ENCODE measurements at places on chromosomes 5 and 9.

- DNase-seq = peak; percentile 78
Observed at GRCh38 chr5:35229076-35230037, 930 bp downstream of the PRLR start.

DNA sequence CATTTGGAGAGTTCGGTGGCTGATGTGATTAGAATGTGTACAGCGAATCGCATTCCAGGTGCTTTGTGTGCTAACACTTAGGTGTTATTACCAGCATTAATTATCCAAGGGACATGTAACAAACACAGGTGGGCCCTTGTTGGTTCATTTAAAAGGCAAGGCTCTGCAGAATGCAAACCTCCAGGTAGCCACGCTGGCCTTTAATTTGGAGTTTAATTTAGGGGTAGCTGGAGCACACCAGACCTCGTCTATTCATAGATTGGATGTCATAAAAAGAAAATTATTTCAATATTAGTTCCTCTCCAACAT lies 191.1 kb downstream of the MAT2B start:
- no peak for DNase-seq

GRCh38 chr5:78753093-78753531 lies 104.5 kb upstream of the LHFPL2 start:
- DNase-seq = no peak

GRCh38 chr5:173327084-173327947 lies 898 bp downstream of the STC2 start:
- DNase-seq = peak; percentile 24

GRCh38 chr5:108436696-108437095 lies 54.8 kb upstream of the FBXL17 start:
- DNase-seq = no peak

GRCh38 chr5:68843624-68844364 lies 250.0 kb upstream of the SLC30A5 start:
- peak; percentile 1 for DNase-seq

- DNase-seq = no peak
Observed at GRCh38 chr5:173123416-173123815, 20.9 kb upstream of the BNIP1 start.

GRCh38 chr5:83877911-83878706 lies 157.5 kb upstream of the HAPLN1 start:
- DNase-seq = peak; percentile 4

DNA sequence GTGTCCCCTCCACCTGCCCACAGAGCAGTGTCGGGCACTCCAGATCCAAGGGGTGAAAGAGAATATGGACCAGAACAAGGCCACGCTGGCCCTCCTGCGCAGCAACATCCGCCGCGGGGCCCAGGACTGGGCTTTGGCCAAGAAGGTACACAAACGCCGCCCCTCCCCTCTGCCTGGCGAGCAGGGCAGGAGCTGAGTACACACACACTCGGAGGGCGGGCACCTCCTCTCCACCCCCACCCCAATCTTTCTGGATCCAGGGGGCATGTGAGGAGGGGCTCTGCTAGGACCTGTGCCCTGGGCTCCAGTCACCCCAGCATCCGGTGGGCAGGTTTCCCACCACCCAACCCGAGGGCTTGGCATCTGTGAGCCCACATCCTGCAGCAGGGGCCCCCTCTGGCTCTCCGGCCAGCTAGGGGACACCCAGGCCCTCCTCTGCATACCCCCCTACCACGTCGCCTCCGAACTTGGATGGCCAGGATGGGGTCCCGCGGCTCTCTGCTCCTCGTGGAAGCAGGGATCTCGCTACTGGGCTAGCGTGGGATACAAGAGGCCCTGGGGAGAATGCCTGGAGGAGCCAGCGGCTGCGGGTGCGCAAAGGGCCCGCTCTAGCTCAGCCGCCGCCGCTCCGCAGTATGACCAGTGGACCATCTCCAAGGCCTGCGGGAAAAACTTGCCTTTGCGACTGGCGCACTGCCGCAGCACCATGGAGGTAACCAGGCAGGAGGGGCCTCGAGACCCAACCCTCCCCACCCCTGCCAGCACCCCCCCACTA lies 3.1 kb downstream of the CCDC183 start:
- peak; percentile 47 for DNase-seq

GRCh38 chr5:122352331-122352730 lies 40.3 kb downstream of the SNCAIP start:
- no peak for DNase-seq

- DNase-seq = no peak
Observed at GRCh38 chr9:87178302-87178701, 231.0 kb upstream of the GAS1 start.

DNA sequence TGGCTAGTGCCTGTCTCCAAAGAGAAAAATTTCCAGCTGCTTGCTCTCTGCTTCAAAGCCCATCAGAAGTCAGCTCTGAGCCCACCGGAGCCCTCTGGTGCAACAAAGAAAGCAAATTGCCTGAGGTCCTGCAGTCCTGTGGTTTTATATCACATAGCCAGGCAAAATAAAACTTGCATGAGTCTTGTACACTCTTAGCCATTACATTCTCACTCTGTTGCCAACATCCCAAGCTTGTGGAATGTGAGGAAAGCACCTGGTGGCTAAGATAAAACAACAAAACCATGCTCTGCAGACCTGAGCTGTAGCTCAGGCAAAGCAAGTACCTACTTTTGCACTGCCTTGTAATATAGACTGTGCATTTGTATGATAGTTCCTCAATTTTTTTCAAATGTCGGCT lies 133.7 kb downstream of the GPBP1 start:
- no peak for DNase-seq

GRCh38 chr5:73382401-73382740 lies 66.2 kb downstream of the FOXD1 start:
- no peak for DNase-seq

DNA sequence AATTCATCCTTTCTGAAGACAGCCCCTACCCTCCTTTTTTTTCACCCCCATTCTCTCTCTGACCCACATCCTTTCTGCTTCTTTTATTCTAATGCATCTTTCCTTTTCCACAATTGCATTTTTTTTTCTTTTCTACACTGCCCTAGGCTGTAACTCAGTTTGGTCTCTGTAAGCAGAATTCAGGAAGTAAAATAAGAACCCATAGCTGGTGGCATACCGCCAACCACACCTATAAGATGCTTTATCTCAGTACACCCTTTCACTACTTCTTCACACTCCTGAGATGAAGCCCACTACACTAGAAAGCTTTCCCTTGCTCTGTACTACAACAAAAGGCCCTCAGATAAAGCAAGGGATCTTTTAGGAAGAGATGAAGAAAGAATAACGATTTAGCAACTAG lies 16.1 kb upstream of the TSSK1B start:
- DNase-seq = no peak

GRCh38 chr9:75161116-75161857 lies 73.0 kb downstream of the OSTF1 start:
- no peak for DNase-seq

DNA sequence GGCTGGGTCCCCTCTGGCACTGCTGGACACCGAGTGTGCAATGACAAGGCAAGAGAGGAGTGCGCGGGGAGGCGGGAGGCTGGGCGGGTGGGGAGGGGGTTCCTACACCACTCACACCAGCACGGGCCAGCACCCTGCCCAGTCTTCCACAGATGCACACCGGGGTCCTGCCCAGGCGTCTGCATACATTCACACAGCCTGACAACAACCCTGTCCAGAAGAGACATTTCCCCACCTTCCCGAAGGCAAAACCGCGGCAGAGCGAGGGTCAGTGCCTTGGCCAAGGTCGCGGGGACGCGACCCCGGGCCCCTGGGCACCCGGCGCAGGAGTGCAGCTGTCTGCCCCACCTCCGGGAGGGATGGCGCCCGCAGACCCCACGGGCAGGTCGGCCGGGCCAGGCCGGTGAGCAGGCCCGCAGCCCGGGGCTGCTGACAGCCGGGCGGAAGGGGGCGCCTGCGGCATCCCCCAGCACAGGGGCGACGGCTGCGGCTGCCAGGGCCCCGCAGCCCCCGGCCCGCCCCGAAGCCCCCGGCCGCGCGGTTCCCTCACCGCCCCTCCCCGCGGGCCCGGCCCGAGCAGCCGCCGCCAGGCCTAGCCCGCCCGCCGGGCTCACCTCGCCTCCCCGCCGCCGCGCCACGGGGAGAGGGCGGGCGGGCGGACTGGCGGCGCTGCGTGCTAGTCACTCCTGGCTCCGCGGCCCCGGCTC lies 496 bp downstream of the MAPK9 start:
- DNase-seq = peak; percentile 61

GRCh38 chr5:172175263-172175719 lies 12.7 kb downstream of the STK10 start:
- peak; percentile 68 for DNase-seq

DNA sequence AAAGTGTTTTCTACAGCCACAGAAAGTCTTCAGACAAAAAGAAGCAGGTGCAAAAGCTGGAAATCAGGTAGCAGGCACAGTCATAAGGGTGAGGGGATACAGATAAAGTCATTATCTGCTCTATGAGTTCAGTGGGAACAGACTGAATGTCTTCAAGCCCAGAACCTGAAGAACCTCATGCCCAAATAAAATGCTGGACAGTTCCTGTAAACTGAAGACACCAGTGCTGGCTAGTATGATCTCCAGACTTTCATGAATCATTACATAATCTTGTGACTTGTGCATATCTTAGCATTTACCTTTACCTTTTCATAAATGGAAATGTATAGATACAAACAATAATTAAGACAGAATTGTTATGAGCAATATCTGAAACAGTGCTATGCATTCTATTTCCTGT lies 728.7 kb downstream of the DNAH5 start:
- DNase-seq = no peak

DNA sequence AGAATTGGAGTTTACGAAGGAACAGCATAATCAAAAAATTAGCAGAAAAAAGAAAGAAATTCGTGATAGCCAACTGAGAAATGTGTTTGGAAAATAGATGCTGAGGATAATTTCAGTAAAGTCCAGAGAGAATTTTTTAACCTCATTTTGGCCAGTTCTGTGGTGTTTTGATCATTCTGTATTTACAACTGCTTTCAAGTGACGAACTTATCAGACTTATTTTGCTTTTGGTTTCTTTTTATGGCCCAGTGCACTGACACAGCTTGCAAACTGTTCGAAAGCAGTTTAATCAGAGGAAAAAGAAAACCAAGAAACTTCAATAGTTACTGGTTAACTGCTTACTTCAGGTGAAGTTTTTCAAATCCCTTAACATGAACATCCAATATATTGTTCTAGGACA lies 1.9 kb downstream of the SDHA start:
- DNase-seq = peak; percentile 50

DNA sequence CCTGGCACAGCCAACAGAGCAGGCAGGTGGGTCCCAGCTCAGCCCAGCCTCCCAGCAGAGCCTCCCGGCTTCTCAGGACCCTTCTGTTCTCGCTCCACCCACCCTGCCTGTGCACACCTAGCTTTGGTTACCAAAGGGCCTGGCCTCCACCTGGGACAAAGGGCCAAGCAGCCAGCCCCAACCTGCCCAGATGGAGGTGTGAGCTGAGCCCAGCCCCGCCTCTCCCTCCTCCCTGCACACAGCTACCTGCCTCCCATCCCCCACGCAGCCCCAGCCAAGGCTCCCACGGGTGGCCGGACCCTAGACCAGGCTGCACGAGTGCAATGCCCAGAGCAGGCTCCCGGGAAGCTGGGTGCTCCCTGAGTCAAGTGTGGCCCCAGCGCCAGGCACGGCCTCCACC lies 5.6 kb downstream of the TPRN start:
- no peak for DNase-seq

DNA sequence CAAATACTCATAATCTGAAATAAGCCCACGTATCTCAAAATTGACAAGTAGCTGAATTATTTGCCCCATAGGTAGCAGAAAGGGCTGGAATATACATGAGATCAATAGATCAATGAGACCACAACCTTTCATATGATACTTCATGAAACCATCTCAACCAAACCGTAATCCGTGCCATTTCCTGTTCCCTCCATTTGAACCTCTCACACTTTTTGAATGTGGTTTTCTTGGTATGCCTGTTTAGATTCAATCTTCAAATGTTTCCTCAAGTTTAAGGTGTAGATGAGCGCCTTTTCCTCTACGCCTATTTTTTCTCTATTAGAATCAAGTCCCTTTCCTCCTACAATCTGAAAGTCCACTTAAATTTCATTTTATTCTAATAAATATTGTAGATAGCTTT lies 805.5 kb downstream of the EFNA5 start:
- DNase-seq = no peak

DNA sequence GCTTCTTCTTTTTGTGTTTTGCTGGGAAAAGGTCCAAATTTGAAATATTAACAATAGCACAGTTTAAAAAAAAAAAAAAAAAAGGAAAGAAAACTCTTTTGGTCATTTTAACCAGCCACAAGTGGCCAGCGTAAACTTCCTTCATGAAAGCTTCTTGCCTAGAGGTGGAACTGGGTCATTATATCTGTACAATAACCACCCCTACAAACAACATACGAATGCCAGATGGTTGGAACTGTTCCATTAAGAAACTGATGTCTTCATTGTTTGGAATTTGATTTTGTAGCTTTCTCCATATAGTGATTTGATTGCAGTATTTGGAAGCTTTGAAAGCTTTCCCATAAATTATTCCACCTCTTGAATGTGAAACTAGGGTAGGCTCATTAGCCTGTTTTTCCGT lies 18.3 kb upstream of the LPAR1 start:
- no peak for DNase-seq

DNA sequence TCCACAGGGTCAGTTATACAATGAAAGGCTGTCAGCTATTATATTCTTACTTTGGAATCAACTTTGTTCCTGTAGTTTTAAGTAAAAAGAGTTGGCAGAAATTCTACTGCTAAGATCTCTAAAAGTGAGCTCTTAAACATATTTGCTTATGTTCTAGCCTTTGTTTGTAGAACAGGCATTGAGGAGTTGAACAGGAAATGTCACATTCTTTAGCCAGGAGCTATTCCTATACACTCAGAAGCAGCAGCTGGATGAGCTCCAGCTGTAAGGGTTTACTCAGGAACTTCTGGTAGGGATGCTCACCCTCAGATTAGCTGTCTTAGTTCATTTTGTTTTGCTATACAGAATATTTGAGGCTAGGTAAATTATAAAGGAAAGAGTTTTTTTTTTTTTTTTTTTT lies 22.4 kb upstream of the SPINK14 start:
- DNase-seq = peak; percentile 15

DNA sequence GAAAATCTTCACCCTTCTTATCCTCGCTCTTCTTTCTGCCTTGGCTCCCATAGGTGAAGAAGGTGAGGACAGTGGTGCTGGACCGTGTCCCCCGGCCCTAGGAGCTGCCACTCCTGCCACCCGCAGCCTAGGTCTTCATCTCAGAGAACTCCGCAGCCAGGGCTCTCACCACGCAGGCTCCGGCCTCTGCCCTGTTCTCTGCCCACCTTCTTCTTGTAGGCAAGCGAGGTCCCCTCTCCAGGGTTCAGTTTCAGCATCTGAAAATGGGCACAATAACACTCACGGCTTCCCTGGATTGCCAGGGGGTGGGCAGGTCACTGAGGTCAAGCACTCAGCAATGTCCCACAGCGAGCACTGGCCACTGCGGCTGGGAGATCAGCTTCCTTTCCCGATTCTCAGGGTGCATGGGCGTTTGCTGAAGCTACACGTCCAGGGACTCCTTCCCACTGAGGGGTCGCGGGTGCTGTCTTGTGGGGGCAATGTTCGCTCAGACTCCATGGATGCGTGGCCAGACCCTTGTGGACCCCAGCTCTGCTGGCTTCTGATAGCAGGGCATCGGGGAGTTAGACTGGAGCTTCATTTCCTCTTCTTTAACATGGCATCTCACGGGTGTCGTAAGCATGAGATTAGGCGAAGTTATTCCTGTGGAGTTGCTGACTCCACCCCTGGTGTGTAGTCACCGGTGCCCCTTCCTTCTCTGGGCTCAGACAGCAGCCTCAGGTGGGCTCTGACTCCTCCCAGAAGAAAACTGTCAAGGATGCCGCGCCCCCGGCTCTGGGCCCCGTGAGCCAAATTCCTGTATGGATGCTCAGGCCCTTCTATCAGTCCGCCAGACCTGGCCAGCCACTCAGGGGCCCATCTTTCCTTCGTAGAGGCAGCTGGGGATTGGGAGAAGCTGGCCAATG lies 145.1 kb upstream of the IRX2 start:
- DNase-seq = no peak

- DNase-seq = no peak
Observed at GRCh38 chr5:180600554-180601041, 9.3 kb upstream of the SCGB3A1 start.

All from small intestine (tissue), 16 donors.